ENCODE measurements at places on chromosomes 3 and 15. TPM values are rescaled to one million over a fixed set of nuclear protein-coding genes. Genes with fewer than 3 reads are reported as not detected.

Gene GP9
- total RNA-seq, result 0.39 TPM

Gene HGD
- total RNA-seq, result 62.9 TPM

Gene FOXB1
- total RNA-seq, result not detected

Gene TMEM45A
- 4.6 TPM for total RNA-seq

Gene ZNF710
- total RNA-seq, result 33.8 TPM

Gene CCDC174
- 20.0 TPM for total RNA-seq

Gene IP6K2
- total RNA-seq, result 112 TPM

Gene CFAP161
- total RNA-seq, result not detected

Gene CCR8
- total RNA-seq, result not detected

Gene CD276
- 38.6 TPM for total RNA-seq

Gene BLM
- 3.3 TPM for total RNA-seq

Gene SNAPC5
- 19.2 TPM for total RNA-seq

Gene RBP2
- 0.67 TPM for total RNA-seq

Gene FBXO40
- not detected for total RNA-seq

Gene MORC1
- not detected for total RNA-seq

Gene TNNC1
- 0.64 TPM for total RNA-seq

Gene XIRP1
- not detected for total RNA-seq

Gene EBLN2
- 5.3 TPM for total RNA-seq

Gene FEZF2
- not detected for total RNA-seq

Gene ECE2
- 0.20 TPM for total RNA-seq

Gene TGM4
- not detected for total RNA-seq

Gene FBXW12
- total RNA-seq, result not detected

Gene ALDH1L1
- total RNA-seq, result 26.7 TPM

Gene PLSCR5
- total RNA-seq, result not detected

Gene CHST2
- 2.8 TPM for total RNA-seq

Gene C2CD4A
- total RNA-seq, result 0.22 TPM

Gene AQP9
- total RNA-seq, result 0.27 TPM

Gene CCRL2
- 18.3 TPM for total RNA-seq

Gene KBTBD13
- total RNA-seq, result 0.08 TPM

Gene FGF7
- total RNA-seq, result 4.5 TPM

Gene EPHA6
- 3.7 TPM for total RNA-seq

Gene C3orf85
- 14.3 TPM for total RNA-seq

Gene TP63
- total RNA-seq, result not detected

Gene AMT
- 24.7 TPM for total RNA-seq

Gene ISLR
- 10.2 TPM for total RNA-seq

Gene AHSG
- total RNA-seq, result not detected

Gene STRIT1
- total RNA-seq, result not detected

Gene TMEM158
- 2.2 TPM for total RNA-seq

Gene PCOLCE2
- 2.9 TPM for total RNA-seq

Gene TMC3
- not detected for total RNA-seq

Gene SGO1
- total RNA-seq, result 4.8 TPM

Gene GOLGA6B
- not detected for total RNA-seq

Gene OR5K4
- total RNA-seq, result not detected

Gene ANKRD34C
- total RNA-seq, result not detected

Gene SERINC4
- total RNA-seq, result not detected

Gene KNG1
- 3.6 TPM for total RNA-seq
